Activated naive CD4-positive, alpha-beta T cell treated with anti-CD3 and anti-CD28 coated beads, Interleukin-2, amount 10 ng/mL, durations not matched to agents 7 days and 5 days (primary cell): ENCODE measurements at places on chromosomes 12 and 14.
A peak's percentile ranks its signal among the peaks of the same experiment; 100 is the strongest.

- DNase-seq: no peak
Measured at GRCh38 chr14:54823757-54824549, 78.7 kb downstream of the GCH1 start.

DNA sequence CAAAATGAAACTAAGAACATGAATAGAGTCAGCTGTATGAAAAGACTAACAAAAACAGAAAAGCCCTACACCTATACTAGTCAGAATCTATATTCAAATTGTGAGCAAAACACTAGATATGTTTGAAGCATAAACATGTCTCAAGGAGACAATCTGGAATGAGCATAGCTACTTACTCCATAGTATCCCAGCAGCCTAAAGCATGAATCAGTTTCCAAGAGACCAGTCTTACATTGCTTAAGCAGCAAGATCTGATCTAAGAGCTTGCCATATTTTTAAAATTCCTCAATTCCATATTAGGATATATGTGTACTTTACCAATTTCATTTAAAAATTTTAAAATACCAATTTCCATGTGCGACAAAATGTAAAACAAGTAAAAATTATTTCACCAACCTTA, 7.7 kb downstream of the CAPS2 start:
- DNase-seq: no peak

- DNase-seq: no peak
Measured at GRCh38 chr12:53602176-53602864, 23.9 kb downstream of the ATF7 start.

DNA sequence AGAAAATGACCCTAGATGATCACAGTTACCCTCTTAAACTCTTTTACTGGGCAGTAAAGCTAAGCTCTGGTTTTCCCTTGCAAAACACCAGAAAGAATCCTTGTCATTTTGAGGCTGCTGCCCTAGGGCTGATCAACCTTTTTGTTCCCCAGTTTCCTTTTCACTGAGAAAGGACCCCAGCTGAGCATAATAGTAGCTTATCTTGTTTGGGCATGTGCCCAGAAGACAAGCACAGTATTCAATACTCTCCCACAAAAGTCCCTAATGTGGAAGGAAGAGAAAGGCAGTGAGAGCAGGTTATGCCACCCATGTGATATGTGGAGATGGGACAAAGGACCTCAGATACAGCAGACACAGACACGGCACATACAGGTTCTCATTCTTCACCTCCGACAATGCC, 332.6 kb upstream of the TMPO start:
- DNase-seq: no peak

GRCh38 chr12:104480826-104481440, 24.2 kb downstream of the CHST11 start:
- no peak for DNase-seq

- no peak for DNase-seq
Measured at GRCh38 chr12:118374909-118375308, 1.4 kb upstream of the SUDS3 start.

DNA sequence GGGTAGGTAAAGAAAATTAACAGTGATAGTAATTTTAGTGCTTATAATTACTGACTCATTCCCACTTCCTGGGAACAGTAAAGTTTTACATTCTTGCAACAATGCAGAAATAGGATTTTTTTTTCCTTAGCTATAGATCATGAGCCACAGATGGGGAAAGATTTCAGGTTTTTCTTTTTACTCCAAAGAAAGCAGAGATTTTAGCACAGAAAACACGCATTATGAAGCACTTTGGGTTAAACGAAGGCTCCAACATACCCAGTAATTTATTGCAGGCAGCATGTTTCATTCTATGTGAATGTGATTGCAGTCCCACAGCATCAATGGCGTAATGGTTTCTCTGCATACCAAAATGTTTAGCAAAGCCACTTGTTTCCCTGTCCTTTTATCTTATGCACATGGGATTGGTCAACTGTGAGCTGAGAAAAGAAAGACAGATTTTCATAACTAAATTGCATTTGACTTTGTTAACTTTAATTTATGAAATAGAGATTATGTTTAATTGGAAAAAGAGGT, 124.6 kb upstream of the E2F7 start:
- DNase-seq: no peak

GRCh38 chr12:108856428-108857157, 790 bp downstream of the SSH1 start:
- DNase-seq: peak; percentile 66

DNA sequence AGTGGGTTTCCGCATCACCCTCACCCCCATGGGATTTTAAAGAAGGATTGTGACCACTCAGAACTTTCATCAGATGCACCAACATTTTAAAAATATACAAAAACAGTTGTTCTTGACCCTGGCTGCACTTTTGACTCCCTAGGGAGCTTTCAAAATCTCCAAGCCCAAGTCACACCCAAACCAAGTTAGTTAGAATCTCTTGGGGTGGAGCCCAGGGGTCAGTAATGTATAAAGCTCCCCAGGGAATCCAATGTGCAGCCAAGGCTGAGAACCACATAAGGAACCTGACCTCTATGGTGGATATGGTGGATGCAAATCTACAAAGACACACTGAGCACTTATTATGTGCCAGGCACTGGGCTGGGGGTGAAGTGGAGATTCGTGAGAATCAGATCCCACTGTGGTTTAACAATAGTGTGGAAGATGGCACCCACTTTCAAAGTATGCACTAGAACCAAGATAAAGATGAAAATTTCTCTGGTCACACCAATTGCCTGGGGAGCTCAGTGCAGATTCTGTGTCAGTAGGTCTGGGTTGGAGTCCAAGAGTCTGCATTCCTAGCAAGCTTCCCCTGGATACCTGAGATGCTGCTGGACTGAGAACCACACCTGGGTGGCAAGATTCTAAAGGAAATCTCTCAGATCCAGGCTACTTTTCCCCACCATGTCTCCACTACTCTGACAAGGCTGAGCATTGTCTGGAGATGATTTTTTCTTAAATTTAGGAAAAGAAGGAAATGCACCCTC, 18.9 kb upstream of the CMKLR1 start:
- DNase-seq: no peak

DNA sequence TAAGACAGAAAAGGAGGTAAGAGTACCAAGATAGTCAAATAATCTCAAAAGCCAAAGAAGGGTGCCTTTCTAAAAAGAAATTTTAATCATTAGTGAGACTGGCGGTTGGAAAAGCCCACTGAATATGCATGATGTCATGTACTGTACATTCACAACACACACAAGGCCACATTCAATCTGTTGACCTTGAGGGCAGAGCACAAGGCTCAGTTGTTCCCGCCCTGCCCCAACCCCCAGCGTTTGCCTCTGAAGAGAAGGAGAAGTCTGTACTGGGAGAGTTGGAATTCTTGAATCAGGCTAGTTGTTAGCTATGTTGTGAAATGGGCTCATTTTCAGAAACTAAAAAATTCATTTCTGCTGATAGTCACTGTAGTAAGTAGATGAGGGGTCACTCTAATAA, 50.2 kb upstream of the NID2 start:
- no peak for DNase-seq

- no peak for DNase-seq
Measured at GRCh38 chr12:131620520-131620919, 90.4 kb upstream of the SFSWAP start.

DNA sequence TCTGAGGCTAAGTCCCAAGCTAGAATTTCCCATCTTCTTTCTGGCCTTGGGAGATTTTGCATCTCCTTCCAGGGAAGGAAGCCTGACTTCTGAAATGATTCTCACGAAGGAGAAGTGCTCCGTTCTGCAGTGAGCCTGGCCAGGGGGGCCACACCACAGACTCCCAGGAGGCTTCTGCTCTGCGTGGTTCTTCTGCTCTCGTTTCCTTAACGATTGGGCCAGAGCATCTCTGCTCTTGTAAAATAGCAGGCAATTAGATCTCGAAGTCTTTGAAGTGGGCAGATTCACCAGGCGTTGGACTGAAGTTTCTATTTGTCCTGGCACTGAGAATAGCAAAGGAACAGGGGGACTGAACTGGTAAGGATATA, 6.7 kb upstream of the BATF start:
- no peak for DNase-seq

DNA sequence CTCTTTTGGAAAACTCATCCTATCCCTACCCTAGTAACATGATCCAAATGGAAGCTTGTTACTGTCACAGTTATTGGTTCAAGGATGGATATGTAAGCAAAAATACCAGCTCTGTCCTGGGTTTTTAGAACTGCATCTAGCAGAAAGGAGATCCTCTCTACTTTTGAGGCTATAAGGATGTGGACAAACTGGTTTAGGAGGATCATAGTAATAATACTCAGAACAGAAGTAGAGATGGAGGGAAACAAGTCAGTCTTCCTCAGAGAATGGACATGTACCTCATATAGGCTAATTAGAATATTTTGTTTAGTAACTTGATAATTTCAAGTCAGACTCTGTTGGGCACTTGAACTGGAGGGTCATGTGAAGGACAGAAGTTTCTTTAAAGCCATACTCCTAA, 26.6 kb downstream of the FUT8 start:
- DNase-seq: no peak
